ENCODE measurements at places on chromosomes 6 and 20.

GRCh38 chr6:160420253-160420968 is 72.2 kb downstream of the SLC22A3 start:
- DNase-seq: no peak

DNA sequence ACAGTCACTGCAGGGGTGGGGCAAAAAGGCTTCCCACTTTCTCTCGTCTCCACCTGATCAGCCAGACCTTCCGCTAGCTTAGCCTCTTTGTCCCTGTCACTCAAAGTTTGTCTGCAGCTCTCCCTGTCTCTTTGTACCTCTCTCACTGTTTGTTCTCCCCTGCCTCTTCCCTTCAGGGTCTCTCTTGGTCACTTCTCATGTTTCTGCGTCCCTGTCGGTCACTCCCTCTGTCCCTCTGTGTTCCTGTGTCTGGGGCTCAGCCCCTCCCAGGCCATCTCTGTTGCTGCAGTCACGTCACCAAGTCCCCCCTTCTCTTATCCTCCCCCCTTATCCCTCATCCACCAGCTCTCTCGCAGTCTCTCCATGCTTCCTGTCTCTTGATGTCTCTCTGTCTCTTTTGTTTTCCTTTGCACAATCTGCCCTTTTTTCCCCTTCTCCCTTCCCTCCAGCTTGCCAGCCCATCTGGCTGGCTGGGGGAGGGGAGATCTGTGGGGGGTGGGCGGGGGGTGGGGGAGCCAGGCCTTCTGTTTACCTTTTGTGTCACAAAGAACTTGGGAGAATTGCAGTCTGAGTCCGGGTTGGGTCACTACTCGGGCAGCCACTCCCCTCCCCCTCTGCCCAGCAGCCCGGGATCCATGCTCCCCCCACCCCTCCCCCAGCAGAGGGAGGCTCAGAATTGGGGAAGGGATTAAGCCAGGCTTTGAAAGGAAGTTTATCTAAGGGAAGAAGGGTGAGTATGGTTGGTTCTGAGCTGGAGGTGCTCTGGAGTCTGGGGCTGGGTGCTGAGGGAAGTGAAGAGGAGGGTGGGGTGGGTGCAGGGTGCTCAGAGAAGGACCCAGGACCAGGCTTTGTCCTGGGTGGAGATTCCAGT is 32.3 kb downstream of the FOXP4 start:
- DNase-seq: no peak

DNA sequence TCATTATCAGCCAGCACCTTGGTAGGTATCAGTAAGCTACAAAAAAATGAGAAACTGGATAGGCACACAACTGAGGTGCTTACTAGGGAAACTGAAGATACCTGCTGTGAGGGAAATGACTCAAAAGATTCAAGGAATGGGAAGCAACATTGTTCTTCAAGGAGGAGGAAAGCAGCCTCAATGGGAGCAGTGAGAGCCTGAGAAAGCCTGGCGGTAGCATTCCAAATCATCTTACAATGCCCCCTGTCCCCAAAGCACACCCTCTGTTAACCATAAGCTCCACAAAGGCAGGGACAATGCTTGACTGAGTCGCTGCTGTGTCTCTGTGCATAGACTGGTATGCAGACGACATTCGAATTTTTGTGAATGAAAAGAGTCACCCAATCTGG is 10.6 kb downstream of the PKHD1 start:
- no peak for DNase-seq

DNA sequence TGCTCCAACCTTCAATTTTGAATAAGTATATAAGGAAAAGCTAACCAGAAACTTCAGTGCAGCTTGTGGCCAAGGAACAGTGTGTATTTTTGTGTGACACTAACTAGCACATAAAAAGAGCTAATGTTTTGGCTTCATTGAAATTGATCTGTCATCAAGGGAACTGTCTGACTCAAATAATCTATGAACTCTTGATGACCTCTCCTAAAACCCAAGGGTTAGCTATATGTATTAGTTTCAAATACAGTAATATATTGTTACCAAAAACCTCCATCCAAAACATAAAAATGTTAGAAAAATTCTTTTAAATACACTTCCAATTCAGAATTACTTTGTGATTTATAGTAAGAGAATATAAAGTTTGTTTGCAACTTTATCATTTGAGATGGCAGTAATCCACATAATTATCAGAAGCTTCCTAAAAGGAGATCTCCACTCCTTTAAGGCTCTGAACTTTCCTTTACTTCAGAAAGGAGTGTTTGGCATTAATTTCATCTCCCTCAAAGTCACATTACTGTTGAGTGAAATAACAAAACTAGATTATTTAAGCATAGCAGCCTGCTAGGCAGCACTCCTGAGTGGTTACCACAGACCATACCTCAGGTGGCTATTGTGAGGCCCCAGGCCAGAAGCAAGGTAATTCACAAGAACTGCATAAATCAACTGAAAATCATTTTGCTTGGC is 46.3 kb upstream of the HSF2 start:
- no peak for DNase-seq

DNA sequence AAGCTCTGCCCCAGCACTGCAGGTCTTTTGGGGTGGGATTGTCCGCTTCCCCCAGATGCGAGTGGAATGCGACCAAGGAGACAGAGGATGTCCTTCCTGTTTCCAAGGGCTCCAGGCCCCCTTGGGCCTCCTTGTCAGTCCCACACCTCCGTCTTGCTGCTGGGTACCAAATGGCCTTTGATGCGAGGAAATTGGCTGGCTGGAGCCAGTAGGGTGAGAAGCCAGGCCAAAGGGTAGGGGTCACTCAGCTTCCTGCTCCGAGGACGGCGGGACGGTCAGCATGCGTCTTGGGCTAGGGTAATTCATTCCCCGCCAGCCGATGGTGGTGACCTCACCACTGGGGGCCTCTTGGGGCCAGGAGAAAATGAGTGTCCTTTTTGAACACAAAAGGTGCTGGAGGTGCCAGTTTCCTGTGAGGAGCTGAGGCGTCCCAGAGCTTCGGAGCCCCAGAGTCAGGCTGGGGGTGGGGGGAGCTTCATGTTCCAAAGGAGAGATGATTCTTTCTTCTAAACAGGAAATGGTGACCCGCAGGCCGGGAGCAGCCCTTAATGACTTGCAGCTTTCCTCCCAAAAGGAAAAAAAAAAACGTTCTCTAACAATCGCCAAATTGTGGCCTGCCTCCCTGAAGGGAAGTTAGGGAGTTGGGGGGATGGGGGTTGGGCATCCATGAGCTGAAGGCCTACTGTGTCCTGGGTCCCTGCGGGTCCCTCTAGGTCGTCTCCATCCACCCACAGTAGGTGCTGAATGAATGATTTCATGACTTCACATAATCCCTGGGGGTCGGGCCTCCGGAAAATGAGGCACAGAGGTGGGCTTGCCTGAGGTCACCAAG is 6.7 kb downstream of the SNAI1 start:
- no peak for DNase-seq

GRCh38 chr6:155881826-155882526 is 426.3 kb upstream of the NOX3 start:
- no peak for DNase-seq

GRCh38 chr6:18126121-18126520 is 3.6 kb upstream of the NHLRC1 start:
- no peak for DNase-seq

DNA sequence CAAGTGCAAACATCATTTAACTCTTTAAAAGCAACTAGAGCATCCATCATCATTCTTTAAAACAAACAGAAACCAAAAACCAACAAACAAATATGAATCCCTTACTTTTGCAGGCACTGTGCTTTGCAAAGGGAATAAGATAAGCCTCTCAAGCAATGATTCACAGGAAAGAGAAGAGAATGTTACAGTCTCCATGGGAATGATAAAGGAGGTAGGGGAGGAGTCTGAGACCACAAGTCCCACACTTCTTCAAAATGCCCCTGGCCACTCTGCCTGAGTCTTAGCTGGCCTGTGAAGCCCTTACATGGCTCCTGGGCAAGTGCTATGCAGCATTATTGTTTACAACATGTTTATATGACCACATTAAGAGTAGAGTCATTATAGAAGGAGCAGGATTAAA is 257.7 kb upstream of the MARCKS start:
- no peak for DNase-seq

DNA sequence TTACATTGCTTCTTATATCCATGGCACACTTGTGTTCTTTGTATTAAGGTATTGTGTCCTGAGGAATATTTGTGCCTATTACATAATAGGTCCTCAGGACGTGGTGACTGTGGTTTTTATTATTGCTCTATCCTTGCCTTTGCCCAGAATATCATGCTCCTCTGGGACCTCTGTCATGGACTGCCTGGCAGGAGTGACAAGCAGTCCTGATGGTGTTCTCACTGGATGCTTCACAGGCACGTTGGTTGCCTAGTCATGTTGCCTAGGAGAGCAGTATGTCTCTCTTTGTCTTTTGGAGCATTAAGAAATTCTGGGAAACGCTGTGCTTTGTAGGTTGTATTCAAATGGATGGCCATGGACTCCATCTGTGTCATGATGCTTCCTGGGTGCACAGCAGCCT is 24.7 kb upstream of the MROH8 start:
- no peak for DNase-seq

DNA sequence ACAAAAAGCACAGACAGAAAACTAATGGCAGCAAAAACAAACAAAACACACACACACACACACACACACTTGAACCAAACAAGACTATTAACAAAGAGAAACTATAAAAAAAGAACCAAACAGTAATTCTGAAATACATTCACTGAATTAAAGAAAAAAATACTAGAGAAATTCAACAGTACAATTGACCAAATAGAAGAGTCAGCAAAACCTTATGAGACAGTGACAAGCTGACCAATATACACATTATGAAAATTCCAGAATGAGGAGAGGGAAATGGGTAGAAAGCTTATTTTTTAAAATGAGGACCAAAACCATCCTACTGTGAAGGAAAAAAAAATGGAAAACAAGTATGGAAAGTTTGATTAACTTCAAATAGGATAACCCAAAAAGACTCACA is 212.2 kb upstream of the BTBD3 start:
- no peak for DNase-seq

DNA sequence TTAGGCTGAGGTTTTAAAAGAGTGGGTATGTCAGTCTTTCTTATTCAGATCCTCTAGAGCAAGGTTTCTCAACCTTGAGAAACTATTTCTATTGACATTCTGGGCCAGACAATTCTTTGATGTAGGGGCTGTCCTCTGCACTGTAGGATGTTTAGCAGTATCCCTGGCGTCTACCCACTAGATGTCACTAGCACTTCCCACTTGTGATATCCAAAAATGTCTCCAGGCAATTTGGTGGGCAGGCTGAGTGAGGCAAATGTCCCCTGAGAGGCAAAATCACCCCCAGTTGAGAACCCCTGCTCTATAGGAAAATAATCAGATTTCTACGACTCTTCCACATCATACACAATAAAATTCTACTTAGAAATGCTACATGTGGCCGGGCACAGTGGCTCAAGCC is 7.7 kb upstream of the ZKSCAN8 start:
- DNase-seq: no peak

DNA sequence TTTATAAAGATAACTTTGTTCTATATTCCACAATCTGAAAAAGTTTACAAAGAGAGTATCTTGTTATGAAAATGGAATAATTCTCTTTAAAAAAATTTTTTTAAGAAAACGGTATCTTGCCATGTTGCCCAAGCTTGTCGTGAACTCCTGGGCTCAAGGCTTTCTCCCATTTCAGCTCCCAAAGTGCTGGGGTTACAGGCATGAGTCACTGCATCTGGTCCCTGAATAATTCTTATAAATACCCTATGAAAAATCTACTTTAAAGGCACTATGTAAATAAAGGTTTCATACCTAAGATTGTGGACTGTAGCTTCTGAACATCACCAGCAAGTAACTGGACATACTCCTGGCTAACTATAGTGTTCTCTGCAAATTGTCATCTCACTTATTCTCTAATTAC is 60.3 kb downstream of the SAMD3 start:
- no peak for DNase-seq

- no peak for DNase-seq
Measured at GRCh38 chr6:167850782-167851181, 24.1 kb downstream of the AFDN start.
